ENCODE measurements at places on chromosomes 6 and 20. TPM values are rescaled to one million over a fixed set of nuclear protein-coding genes. Genes with fewer than 3 reads are reported as not detected.
A peak's percentile ranks its signal among the peaks of the same experiment; 100 is the strongest.

PTGIS gene
- 11.0 TPM for total RNA-seq

DNA sequence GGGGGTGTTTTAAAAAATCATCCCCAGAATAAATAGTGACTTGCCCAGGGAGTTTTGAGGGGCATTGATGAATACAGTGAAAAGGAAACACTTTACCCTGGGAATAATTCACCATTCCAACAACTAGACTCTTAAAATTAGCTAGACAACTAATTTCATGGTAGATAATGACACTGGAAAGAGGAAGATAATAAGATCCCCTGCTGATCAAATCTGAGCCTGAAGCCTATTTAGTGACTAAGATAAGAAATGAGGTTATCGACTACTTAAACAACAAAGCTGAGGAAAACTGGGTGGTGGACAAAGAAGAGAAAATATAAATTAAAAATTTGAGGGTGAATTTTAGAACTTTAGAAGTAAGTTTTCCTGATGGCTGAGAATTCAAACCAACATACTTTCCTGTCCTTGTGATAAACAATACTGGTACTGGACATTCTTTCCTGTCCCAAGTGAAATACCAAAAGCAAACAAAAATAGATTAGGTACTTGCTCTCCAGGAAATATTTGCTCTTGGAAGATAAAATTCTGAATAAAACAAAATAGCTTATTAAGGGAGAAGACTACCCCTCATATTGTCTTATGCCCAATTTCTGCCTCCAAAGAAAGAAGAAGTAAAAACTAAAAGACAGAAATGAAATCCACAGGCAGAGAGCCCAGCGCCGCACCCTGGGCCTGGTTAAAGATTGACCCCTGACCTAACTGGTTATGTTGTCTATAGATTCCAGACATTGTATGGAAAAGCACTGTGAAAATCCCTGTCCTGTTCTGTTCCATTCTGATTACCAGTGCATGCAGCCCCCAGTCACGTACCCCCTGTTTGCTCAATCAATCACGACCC is 64.0 kb upstream of the ADGRF4 start:
- no peak for DNase-seq

- no peak for DNase-seq
These were observed 4.0 kb upstream of the FAM110A start for GRCh38 chr20:829551-829950.

- no peak for DNase-seq
These were observed 9.2 kb downstream of the SLC35A1 start for GRCh38 chr6:87481931-87482330.

- DNase-seq, result no peak
These were observed 16.7 kb downstream of the TIAM2 start for GRCh38 chr6:155011809-155012291.

DNA sequence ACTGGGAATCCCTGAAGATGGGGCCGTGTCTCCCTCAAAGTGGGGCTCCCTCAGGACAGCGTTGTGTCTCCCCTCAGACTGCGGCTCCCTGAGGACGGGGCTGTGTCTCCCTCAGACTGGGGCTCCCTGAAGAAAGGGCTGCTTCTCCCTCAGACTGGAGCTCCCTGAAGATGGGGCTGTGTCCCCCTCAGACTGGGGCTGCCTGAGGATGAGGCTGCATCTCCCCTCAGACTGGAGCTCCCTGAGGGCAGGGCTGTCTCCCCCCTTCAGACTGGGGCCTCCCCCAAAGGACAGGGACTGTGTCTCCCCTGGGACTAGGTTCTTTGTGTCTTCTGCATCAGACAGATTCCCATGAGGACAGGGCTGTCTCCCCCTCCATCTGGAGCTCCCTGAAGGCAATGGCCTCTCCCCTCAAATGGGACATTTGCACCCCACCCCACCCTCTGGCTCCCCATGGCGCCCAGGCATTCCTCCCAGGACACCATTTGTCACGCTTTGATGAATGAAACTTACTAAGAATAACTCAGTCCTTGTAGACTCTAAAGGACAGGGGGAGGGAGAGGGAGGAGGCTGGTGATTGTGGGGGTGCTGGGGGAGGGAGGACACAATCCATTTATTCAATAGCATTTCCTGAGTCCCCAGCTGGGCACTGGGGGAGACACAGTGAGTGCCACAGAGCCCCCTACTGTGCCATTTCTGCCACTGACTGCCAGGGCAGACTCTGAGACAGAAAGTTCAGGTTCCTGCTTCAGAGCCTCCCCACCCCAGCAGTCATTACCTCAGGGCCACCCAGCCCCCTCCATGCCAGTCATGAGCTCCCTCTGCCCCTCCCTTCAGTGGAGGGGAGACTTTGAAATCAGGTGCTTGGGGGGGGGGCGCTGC is 122.4 kb downstream of the MRPL14 start:
- no peak for DNase-seq

- DNase-seq, result no peak
These were observed 368.5 kb downstream of the DOK5 start for GRCh38 chr20:54843865-54844264.

SPTLC3 gene
- total RNA-seq, result 9.3 TPM

ADGRB3 gene
- total RNA-seq, result 0.34 TPM

OR2B6 gene
- not detected for total RNA-seq

DNA sequence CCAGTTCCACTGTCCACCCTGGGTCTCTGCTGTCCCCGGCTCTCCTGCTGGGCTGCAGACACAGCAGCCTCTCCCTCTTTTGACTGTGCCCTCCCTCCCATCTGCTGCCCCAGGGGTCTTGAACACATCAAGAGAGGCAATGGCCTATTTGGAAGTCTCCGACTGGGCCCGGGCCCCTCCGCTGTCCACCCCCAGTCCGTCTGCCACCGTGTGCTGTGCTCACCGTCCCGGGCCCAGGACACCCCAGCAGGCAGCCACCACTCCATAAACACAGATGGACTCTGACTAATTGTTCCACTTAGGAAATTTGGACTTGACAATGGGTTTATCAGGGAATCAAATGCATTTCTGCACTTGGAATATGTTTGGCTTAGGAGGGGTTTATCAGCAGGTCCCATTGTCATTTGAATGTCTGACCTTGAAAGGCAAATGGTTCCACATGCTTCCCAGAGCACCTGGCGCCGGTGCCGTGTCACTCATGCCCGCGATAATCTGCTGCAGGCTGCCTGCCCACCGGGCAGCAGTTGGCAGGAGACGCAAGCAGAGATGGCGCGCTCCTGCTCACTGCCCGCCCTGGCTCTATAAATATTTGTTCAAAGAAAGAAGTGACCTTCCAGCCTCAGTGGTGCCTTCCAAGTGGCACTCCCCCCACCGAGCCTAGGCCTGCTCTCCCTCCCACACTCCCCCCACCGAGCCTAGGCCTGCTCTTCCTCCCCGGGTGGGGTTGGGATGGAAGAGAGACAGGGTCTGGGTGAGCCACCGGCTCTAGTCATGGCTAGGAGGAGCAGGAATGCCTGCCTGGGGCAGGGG is 18.8 kb upstream of the FRMD1 start:
- DNase-seq, result peak; percentile 88

DNA sequence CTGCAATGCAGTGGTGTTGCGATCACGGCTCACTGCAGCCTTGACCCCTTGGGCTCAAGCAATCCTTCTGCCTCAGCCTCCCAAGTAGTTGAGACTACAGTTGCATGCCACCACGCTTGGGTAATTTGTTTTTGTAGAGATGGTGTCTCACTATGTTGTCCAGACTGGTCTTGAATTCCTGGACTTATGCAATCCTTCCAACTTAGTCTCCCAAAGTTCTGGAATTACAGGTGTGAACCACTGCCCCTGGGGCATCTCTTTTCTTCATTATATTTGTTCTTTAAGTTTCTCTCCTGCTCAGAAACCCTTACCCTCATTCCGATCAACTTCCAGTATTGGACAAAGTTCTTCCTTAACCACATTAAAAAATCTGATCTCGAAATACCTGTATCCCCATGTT is 44.7 kb upstream of the DEK start:
- DNase-seq, result no peak

DNA sequence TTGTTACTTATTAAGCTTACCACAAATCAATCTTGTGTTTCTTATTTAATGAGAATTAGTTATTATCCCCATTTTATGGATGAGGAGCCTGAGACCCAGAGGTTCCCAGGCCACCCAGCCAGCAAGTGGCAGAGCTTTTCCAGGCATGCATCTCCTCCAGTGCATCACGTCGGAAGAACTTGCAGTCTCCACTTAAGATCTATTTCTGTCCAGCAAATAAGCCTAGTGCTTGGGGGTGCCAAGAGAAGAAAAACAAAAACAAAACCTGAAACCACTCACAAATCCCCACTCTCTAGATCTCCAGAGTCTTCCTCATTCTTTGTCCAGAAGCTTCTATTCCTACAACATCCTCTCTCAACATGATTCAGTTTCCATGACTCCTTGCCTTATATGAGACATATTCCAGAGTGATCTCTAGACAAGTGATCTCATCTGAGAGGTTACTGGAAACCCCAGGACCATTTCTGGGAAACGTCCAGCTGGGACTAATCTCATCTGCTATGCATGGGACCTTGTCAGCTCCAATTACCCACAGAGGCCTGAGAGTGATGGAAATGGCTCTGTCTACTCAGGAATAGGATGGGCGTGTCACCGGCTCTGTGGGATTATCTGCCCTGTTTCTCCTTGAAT is 4.1 kb downstream of the GUCA1B start:
- DNase-seq, result no peak

SLC17A4 gene
- total RNA-seq, result 6.2 TPM

- DNase-seq, result no peak
These were observed 13.9 kb downstream of the MYL9 start for GRCh38 chr20:36555248-36555647.

- DNase-seq, result no peak
These were observed 87.3 kb downstream of the TOX2 start for GRCh38 chr20:44001667-44002596.

TENT5A gene
- total RNA-seq, result 7.1 TPM

MYL9 gene
- 12.7 TPM for total RNA-seq

VSTM2L gene
- total RNA-seq, result 2.8 TPM

DNA sequence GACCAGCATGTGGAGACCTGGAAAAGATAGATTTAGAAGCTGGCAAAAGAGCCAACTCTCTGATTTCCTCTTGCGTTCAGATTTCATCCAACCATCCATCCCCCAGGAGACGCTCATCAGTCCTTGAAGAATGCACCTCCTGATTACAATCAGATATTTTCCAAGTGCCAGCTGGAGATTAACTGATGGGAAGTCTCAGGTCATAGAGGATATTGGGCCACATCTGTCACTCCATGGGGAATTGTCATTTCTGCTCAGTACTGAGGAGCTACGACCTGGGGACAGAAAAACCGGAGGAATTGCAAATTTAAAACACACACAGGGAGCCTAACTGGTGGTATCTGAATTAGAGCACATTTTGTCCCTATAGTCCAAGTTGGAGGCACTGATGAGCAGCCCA is 496.2 kb upstream of the SULF2 start:
- no peak for DNase-seq

GRCh38 chr20:50283922-50284810 is 93.5 kb downstream of the CEBPB start:
- DNase-seq, result peak; percentile 73

DNA sequence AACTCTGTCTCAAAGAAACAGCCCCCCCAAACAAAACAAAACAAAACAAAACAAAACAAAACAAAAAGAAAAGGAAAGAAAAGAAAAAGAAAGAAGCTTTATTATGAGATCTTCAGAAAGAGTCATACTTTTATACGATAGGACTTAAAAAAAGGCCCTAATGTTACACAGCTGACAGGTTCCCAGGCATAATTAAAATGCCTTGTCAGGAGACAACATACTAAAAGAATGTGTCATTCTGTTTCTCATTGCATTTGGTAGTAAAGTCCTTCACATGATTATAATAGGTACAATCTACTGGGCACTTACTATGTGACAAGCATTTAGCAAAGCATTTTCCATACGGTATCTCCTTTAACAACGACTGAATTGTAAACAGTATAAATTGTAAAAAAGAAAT is 36.4 kb upstream of the RPN2 start:
- DNase-seq, result no peak

DNA sequence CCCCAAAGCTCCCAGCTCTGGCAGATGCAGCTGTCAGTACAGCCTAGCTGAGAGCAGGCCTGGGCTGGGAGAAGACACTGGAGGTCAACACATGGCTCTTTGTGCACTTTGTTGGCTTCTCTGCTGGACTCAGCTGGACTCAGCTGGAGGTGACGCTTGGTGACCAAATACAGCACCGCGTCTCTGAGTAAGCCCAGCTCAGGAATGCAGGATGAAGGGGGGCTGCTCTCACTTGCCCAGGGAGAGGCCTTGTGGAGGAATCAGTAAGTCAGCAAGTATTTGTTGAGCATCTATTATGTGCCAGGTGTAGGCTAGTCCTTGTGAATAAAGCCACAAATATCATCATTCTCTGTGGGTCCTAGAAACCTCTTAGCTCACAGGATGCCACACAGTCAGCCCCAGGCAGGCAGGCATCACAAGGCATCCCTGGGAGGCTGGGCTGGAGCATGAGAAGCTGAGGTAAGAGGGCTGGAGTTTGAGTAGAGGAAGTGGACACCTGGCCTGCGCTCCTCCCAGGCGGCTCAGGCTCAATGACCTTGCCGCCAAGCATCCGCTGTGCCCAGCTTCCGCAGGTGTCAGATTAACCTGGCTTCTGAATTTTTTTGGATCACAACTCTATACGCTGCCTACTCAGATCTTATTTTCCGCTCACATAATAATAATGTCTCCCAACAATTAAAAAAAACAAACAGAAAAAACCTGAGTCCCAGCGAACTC is 95.4 kb downstream of the TMEM170B start:
- peak; percentile 48 for DNase-seq

DNA sequence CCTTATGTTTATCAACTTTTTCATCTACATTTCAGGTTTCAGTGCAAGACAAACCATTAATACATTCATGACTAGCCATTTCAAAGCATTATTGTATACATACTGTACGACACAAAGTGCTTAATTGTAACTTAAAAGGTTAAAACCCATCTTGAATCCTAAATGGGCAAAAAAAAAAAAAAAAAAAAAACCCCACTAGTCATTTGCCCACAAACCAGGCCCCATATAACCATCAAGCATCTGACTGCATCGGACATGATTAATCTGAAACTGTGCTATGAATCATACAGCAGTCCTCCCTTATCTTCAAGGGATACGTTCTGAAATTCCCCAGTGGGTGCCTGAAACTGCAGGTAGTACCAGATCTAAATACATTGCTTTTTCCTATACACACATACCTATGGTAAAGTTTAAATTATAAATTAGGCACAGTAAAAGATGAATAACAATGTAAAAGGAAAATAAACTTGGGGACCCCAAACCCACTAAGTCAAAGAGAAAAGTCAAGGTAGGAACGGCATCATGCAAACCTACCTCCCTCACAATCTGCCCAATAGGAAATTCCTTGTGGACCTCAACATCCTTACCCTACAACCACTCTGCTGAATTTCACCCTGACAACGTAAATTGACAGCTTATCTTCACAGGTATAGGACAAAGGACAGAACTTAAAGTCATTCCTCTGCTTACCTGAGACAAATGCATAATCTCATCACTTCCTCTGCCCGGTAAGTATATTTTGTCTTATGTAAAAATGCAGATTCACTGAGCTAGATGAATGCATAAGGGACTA is 14.3 kb downstream of the B4GALT5 start:
- no peak for DNase-seq

DNA sequence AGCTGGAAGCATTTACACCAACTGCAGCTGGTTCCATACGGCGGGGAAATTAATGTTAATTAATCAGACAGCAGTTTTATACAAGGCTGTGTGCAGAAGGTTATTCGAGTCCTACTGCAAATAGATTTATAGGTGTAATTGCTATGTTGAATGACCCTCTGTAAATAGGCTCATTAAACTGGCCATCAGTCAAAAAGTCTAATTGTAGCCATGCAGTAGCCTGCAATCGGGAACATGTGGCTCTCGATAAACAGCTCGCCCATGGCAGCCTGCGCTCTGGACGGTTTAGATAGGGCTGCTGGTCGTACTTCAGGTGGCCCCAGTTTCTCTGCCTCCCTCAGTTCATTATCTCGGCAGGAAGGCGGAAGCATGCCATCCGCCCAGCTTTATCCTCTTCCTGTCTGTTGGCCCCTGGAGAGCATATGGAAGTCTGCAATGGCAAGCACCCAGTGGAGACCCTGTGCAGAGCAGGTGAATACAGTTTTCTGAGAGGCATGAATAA is 143.2 kb downstream of the MBOAT1 start:
- no peak for DNase-seq

Data from pancreas (tissue), 10 donors.